HT1080 (cell line): ENCODE measurements at places on chromosomes 6 and 20. TPM values are rescaled to one million over a fixed set of nuclear protein-coding genes. Genes with fewer than 3 reads are reported as not detected.

DNA sequence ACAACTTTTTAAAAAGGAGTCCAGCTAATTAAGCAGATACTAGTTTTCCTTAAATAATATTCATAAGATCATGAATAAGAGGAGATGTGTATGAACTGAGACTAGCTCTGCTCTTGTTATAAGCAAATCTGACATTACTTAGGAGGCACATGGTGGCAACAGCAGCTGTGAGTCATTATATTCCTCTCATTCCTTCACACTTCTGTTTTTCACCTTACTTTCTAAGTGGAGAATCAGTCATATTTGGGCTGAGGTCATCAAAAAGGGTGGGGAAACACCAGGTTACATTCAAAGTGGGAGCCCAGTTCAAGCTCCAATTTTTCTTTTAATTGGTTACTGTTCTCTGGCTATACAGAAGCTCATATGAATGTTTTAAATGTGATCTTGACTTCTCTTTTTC lies 6.0 kb upstream of the RIPPLY2 start:
- no peak for DNase-seq

DNA sequence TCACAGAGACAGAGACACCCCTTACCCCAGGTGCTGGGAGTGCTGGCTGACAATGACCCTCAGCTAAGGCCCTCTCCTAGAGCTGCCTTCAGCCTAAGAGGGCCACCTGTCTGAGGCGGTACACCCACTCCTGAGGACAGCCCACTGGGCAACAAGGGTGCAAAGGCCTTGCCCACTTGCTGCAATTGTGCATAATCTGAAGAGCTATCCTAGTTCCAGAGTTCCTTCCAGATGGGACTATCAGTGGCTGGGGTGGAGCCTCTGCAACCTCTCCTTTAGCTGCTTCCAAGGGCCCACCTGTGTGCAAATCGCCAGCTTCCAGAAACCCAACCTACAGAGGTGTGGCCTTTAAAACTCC lies 87.5 kb downstream of the PREX1 start:
- DNase-seq, result no peak

- no peak for DNase-seq
Measured at GRCh38 chr20:34363465-34364222, 571 bp downstream of the ITCH start.

- no peak for DNase-seq
Measured at GRCh38 chr20:12293900-12294299, 376.2 kb downstream of the BTBD3 start.

- no peak for DNase-seq
Measured at GRCh38 chr6:74642101-74642500, 563.8 kb downstream of the COL12A1 start.

GRCh38 chr20:8154638-8155037 lies 22.6 kb downstream of the PLCB1 start:
- no peak for DNase-seq

- DNase-seq, result no peak
Measured at GRCh38 chr6:169806701-169807100, 55.3 kb downstream of the ERMARD start.

DNA sequence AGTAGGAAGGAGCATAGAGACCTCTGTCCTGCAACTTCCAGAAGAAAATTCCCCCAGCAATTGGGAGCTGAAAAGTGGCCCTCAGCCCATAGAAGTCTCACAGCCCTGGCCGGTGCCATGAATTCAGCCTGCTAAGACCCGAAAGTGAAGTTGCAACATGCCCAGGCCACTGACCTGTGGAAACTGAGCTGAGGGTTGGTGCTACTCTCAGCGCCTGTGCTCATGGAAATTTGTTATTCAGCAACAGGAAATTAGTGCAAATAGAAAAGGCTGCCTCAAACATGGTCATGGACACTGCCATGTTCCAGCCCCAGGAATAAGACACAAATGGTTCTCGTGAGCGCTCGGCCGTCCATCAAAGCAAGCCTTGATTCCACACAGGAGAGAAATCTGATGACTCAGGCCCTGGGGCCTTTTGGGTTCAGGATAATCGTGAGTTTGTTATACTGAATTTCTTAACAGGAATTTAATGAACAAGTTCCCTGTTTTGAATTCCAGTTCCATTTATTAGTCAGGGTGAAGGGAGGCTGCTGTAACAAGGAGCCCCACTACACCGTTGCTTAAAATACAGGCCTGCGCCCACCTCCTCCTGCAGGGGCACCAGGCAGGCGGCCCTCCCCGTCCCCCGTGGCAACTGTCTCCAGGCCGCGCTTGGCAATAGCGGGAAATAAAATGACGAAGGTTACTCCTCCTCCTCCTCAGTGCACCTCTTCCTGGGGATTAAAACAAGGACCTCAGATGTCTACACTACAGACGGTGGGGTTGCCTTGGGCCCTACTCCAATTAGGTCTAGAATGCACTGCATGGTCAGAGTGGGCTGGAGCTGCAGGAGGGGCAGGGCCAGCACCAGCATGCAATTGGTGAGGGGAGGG lies 152.9 kb downstream of the ERMARD start:
- no peak for DNase-seq

DNA sequence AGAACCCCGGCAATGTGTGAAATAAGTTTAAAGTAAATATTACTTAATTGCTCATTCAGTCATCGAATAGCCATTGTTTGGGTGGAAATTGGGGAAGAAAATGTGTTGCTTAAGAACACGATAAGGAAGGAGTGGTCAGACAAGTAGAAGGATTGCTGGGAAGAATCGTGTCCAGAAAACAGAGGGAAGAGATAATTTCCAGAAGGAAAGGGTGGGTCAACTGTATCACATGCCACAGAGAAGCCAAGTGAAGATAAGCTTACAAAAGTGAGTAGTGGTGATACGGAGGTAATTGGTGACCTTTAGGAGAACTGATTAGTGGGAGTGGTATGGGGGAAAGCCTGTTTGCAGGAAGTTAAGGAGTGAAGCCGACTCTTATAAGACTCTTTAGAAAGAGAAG lies 306.2 kb downstream of the SOX4 start:
- no peak for DNase-seq

- DNase-seq, result no peak
Measured at GRCh38 chr20:47682028-47682783, 103.1 kb downstream of the SULF2 start.

GRCh38 chr20:40942775-40943174 lies 85.8 kb upstream of the TOP1 start:
- DNase-seq, result peak; percentile 62

GRCh38 chr6:92069781-92070180 lies 1349.6 kb downstream of the EPHA7 start:
- no peak for DNase-seq

DNA sequence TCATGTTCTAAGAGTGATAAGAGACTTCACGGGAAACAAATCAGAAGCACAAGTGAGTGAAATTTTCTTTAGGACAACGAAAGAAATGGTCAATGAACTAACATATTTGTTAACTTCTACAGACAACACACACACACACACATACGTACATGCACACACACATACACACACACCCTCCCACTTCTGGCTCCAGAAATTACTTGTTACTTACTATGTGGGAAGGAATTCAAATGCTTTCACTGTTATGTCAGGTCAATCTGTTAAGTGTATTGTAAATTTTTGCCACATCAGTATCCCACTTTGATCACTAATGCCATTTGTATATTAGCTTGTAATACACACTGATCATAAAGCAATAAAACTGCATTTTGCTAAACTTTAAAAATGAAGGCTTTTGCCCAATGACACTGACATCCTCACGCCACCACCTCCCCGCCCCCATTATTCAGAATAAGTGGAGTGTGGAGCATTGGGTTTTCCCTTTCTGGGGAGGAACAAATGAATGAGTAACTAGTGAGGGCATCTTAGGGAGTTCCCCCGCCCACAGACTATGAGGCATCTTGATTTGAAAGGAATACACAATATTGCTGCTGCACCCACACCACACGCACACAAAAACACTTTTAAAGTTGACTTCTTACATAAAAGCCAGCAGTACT lies 76.2 kb downstream of the ATXN1 start:
- peak; percentile 30 for DNase-seq

- DNase-seq, result peak; percentile 39
Measured at GRCh38 chr6:112372226-112372806, 25.2 kb downstream of the RFPL4B start.

DNA sequence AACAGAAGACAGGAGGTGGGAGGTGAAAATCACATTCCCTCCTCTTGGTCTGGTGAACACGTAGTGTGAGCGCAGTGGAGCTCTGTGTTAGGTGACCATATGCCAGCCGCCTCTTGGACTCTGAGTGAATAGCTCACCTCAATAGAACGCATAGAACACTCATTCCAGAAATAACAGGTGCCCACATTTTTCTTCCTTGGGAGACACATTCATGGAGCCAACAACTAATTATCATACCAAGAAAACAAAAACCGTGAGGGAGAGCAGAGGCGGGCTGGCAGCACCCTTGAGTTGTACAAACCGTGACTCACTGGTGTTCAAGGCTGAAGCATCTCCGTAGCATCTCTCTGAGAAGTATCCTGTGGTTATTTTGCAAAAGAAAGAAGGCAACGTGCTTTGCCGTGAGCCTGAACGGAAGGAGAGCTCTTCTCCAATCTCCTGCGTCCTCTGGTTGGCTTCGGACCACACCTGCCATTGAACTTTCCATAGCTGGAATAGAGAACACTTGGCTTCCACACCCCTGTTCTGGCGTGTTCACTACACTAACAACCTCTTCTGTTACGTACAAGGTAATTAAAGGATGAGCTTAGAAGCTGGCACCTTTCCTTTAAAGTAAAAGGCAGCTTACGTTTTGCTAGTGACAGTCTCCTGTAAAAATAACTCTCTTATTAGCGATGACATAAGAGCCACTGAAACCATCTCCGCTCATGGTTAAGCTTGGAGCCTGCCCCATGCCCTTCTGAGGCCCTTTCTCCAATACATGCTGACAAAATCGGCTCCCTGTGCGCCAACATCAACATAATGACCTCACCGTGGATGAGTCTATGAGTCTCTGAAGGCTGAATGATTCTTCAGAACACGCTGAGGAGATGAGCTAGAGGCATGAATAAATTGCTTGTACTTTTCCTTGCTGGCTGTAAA lies 30.2 kb upstream of the SGK1 start:
- peak; percentile 92 for DNase-seq

DNA sequence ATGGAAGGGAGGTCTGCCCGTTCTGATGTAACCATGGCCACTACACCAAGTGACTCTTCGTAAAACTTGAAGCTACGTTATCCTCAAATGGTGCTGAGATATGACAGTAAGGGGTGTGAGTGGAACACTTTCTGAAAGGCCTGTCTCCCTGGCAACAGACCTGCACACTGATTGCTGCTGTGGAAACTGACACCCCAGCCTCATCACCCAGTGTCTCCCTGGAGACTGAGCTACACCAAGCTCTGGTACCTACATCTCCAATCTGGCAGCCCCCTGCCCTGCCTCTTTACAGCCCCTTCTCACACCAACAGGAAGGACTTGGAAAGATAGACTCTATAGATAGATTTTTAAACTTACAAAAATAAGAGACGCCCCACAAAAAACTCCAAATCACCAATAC lies 13.2 kb downstream of the PI16 start:
- no peak for DNase-seq

DNA sequence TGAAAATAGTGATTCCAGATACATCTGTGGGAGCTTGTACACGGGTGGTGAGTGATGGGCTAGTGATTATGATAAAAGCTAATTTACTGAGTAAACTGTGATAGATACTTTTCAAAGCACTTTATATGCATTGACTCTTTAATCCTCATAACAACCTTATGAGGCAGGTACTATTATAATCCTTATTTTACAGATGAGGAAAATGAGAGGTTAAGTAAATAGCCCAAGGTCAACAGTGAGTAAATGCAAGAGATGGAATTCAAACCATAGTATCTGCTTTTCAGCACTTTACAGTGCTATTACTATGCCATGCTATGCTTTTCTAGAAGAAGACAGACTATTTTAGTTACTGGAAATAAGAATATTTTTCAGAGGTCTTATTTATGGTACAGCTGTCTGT lies 320.9 kb upstream of the CITED2 start:
- no peak for DNase-seq

- DNase-seq, result no peak
Measured at GRCh38 chr6:129195643-129196042, 312.7 kb downstream of the LAMA2 start.

DNA sequence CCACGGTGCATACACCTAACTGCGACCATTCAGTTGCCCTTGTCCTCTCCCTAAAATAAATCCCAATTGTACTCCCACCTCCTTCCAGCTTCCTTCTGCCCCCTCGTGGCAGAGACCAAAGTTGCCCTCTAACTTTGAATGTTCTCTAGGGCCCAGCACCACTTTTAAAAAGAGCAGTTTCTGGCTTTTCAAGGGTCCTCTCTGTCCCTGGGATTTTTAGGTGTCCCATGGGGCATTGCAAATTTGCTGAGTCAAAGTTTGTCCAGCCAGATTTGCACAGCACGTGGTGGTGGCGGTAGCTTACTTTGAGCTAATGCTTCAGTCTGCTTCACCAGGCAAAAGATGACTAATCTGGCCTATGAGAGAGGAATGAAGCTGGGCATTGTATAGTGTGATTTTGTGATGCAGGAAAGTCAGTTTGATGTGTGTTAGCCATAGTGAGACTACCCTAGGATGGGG lies 100.2 kb downstream of the PERP start:
- DNase-seq, result peak; percentile 71

DNA sequence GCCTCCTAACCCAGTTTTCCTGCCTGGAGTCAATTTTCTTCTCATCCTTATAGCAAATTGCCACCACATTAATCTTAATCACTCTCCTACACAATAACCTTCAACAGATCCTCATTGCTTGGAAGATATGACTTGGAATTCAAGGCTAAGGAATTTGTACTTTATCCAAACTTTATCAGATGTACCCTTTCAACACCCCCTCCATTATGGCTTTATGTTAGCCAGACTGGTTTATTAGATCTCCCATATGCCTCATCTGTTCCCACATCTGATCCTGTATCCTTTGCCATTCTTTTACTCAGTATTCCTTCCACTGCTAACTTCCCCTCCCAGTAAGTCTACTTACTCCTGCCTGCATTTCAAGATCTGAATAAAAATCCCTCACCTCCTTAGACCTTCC lies 4.0 kb upstream of the FRK start:
- no peak for DNase-seq

DNA sequence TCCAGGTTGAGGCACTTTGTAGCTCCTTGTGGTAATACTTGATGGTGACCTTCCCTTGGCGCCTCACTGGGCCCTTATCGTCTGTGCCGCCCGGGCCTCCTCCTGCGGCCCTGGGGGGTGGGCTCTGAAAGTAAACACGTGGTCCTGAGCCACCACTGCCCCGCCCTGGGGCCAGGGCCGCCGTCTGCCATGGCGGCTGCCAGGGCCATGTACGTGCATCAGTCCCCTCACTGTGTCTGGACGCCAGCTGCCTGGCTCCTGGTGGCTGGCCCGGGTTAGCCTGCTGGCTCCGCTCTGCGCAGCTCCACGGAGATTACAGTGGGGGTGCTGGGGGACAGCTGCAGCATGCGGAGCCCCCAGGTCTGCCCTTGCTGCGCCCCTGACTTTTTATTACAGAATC lies 81.8 kb upstream of the CENPW start:
- no peak for DNase-seq

- DNase-seq, result peak; percentile 15
Measured at GRCh38 chr6:14889188-14889587, 356.7 kb upstream of the JARID2 start.

- peak; percentile 46 for DNase-seq
Measured at GRCh38 chr20:36950414-36951197, 902 bp downstream of the SAMHD1 start.

Gene BFSP1
- 0.98 and 1.7 TPM in 2 replicates for total RNA-seq

Gene NOTCH4
- 1.1 and 2.7 TPM in 2 replicates for total RNA-seq

Gene TMEM170B
- total RNA-seq, result 1.1 and 1.2 TPM in 2 replicates

Gene EPPIN
- total RNA-seq, result not detected in 2 replicates

Gene OR2H2
- not detected in 2 replicates for total RNA-seq

Gene WFDC10A
- total RNA-seq, result not detected in 2 replicates

Gene SLPI
- total RNA-seq, result not detected in 2 replicates

Gene ZBTB46
- 0.19 and 0.20 TPM in 2 replicates for total RNA-seq

Gene CASS4
- not detected in 2 replicates for total RNA-seq

Gene ANKRD66
- total RNA-seq, result not detected in 2 replicates
